ENCODE measurements at places on chromosomes 3 and 15. TPM values are rescaled to one million over a fixed set of nuclear protein-coding genes. Genes with fewer than 3 reads are reported as not detected.

The TLR9 gene
- total RNA-seq, result not detected

The OSTN gene
- total RNA-seq, result not detected

The DUOXA1 gene
- not detected for total RNA-seq

The SV2B gene
- total RNA-seq, result not detected

The CADPS gene
- not detected for total RNA-seq

The P2RY1 gene
- total RNA-seq, result 0.08 TPM

The ANKRD63 gene
- total RNA-seq, result 0.72 TPM

The AHSG gene
- total RNA-seq, result 0.85 TPM

The A4GNT gene
- not detected for total RNA-seq

The SAMMSON gene
- not detected for total RNA-seq

The MCTP2 gene
- total RNA-seq, result 0.15 TPM

The CEMIP gene
- 0.46 TPM for total RNA-seq

The POLQ gene
- 11.9 TPM for total RNA-seq

The KLHL24 gene
- 42.0 TPM for total RNA-seq

The THAP10 gene
- total RNA-seq, result 6.7 TPM

The PRKAR2A gene
- total RNA-seq, result 85.4 TPM

The CHL1 gene
- not detected for total RNA-seq

The BRPF1 gene
- total RNA-seq, result 17.4 TPM

The EFCAB12 gene
- total RNA-seq, result 0.54 TPM

The SMC4 gene
- 160 TPM for total RNA-seq

The ARHGEF26 gene
- 2.0 TPM for total RNA-seq
